GM12878 (cell line): ENCODE measurements at places on chromosomes 6 and 20.

DNA sequence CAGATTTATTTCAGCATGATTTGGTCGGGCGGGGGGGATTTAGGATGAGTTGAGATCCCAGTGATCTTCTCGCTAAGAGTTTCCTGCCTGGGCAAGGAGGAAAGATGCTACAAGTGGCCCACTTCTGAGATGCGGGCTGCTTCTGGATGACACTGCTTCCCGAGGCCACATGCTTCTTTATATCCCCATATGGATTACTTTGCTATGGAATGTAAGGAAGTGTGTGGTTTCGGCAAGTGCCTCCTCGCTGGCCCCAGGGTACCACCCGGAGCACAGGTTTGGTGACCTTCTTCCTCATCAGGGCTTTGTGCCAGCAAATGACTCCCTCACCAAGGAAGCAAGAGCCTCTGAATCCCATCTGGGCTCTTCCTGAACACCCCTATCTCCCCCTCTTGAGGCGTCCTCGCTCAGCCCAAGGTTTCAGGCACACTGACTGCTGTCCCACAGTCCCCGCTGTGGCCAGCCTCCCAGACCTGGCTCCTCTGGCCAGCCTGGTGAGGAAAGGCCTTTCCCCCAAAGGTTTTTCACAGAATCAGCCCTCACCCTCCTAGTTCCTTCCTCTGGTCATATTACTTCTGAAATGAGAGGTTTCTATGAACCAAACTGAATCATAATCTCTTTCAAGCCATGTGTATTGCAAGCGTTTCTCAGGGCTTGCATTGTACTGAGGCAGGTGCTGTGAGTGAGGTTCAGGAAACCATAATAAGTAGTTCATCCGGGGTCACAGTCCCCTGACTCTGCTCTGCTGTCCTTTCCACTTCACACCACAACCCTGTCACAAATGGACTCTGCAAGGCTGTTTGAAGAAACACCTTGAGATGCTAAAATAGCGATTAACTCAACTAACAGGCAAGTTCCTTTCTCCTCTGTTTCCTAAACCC is 41.7 kb upstream of the IL17A start:
- DNase-seq, result no peak
- H3K27me3 ChIP-seq, result peaks cover 5% of the 10 kb centered on the region
- peaks cover 3% of the 10 kb centered on the region; the same call in 1 of the 2 replicates for H3K4me1 ChIP-seq
- no peak overlapping the region for H3K4me3 ChIP-seq
- H3K36me3 ChIP-seq, result no peaks in the 10 kb centered on the region

GRCh38 chr6:139175389-139175948 is 40.6 kb downstream of the HECA start:
- H3K27ac ChIP-seq, result no peak overlapping the region
- H3K27me3 ChIP-seq, result no peaks in the 10 kb centered on the region
- H3K4me3 ChIP-seq, result no peak overlapping the region
- H3K4me1 ChIP-seq, result peaks cover 13% of the 10 kb centered on the region
- no peaks in the 10 kb centered on the region for H3K36me3 ChIP-seq

- no peaks in the 10 kb centered on the region for H3K27me3 ChIP-seq
- no peaks in the 10 kb centered on the region for H3K4me1 ChIP-seq
- no peaks in the 10 kb centered on the region for H3K36me3 ChIP-seq
Observed at GRCh38 chr20:42635699-42636411, 553.9 kb downstream of the PTPRT start.

DNA sequence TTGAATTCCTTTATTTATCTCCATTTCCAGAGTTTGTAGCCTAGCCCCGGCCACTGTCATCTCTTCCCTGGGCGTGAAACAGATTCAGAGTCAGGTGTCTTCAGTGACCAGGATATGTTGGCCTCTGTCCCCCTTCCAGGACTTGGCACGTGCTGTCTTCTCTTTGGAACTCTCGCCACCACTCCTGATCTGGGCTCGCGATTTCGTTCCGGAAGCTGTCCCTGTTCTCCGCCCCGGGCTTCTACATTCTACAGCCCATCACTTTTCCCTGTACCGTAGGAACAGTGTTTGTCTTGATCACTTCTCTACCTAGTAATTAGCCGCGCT is 739 bp downstream of the GSS start:
- no peak for DNase-seq
- peak overlapping the region; percentile 74 for H3K27ac ChIP-seq
- H3K36me3 ChIP-seq, result no peaks in the 10 kb centered on the region; the same call in 1 of the 2 replicates
- H3K27me3 ChIP-seq, result no peaks in the 10 kb centered on the region
- peaks cover 8% of the 10 kb centered on the region for H3K4me1 ChIP-seq
